ENCODE measurements at places on chromosomes 4 and X. TPM values are rescaled to one million over a fixed set of nuclear protein-coding genes. Genes with fewer than 3 reads are reported as not detected.

The PTPN13 gene
- 60.3 TPM for total RNA-seq

The CNKSR2 gene
- total RNA-seq: 1.7 TPM

The PAK3 gene
- total RNA-seq: 7.5 TPM

The GPR34 gene
- not detected for total RNA-seq

The LANCL3 gene
- 1.4 TPM for total RNA-seq

The USP51 gene
- total RNA-seq: 2.3 TPM

The SORCS2 gene
- total RNA-seq: 10.7 TPM

The GLOD5 gene
- total RNA-seq: not detected

The CFAP47 gene
- total RNA-seq: not detected

The UGT2B15 gene
- not detected for total RNA-seq

The IL2RG gene
- not detected for total RNA-seq

The FRG2 gene
- total RNA-seq: not detected

The PDGFRA gene
- 2.2 TPM for total RNA-seq

The CENPE gene
- 1.8 TPM for total RNA-seq

The GPM6B gene
- total RNA-seq: 146 TPM

The TRAM1L1 gene
- total RNA-seq: 2.8 TPM

The GNRHR gene
- not detected for total RNA-seq

The KIAA0232 gene
- 37.5 TPM for total RNA-seq

The IL2 gene
- total RNA-seq: not detected

The MAGEA10 gene
- not detected for total RNA-seq

The SORBS2 gene
- total RNA-seq: 8.5 TPM

The ARL9 gene
- 0.42 TPM for total RNA-seq

The DAPP1 gene
- 54.8 TPM for total RNA-seq

The ING2 gene
- total RNA-seq: 16.6 TPM

The CLTRN gene
- 2.2 TPM for total RNA-seq

The PNMA6F gene
- not detected for total RNA-seq

The DDIT4L gene
- not detected for total RNA-seq

The DMRTC1 gene
- total RNA-seq: not detected

The GAGE1 gene
- total RNA-seq: not detected

The NAP1L2 gene
- 5.7 TPM for total RNA-seq

The SSX4 gene
- total RNA-seq: not detected

Measured in mammary epithelial cell (primary cell).